ENCODE measurements at places on chromosomes 11 and 22.

- DNase-seq: no peak
These were observed 56.4 kb downstream of the MN1 start for GRCh38 chr22:27745154-27745553.

- DNase-seq: no peak
These were observed 183.4 kb downstream of the BCR start for GRCh38 chr22:23363683-23364082.

DNA sequence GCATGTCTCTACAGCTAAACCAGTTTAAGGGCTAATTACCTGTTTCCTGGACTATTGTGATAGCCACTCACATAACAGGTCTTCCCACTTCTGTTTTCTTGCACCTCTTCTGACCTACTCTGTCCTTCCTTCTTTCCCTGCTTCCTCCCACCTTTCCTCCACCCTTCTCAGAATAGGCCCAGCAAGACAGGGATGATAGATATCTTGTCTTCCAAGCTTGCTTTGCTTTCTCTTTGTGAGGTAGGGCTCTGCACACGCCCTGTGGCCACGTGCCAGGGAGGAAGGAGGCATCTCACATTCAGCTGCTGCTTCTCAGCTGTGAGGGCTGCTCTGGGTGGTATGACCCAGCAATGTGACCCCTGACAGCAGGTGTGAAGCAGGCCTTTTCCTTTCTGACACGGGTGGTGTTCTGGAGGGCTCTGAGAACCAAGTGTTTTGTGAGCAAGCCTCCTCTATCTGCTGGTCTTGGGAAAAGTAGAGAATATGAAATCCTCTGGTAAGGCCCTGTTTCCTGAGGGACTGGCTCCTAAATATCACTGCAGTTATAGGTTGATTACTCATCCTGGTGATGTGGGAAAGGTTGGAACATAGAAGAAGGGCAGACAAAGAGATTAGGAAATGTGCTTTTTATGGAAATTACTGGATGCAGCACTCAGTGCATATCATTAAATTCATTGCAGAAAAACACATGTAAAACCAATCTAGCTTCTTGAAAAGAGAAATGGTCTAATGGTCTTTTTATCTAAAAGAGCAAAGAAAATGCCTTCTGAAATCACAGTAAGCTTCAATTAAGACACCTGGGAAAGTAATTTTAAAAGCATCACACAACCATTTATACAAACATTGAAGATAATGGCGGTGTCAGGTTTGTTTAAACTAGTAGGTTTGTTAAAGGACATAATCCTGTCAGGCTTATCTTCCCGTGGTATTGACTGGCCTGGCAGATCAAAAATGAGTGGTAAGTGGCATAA lies 8.5 kb downstream of the AMOTL1 start:
- DNase-seq: peak; percentile 46

DNA sequence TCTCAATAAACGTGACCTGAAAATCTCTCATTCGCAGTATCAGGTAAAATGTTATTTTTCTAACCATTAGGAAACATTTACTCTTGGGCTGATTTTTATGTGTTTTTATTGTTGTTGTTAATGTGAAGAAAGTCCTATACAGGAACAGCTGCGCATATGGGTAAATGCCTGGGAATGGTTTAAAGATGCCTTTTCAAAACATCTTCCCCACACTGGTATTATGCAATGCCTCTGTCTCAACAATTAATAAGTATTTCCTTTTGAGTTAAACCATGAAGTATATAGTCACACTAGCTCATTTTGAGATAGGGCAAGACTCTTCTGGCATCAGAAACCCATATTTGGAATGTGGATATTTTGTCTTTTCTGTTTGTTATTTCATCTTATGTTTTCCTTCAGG lies 13.7 kb upstream of the LIN7C start:
- DNase-seq: no peak

GRCh38 chr22:21703684-21704316 lies 31.8 kb downstream of the YPEL1 start:
- DNase-seq: no peak

GRCh38 chr22:31347251-31348008 lies 1.3 kb upstream of the PATZ1 start:
- peak; percentile 50 for DNase-seq

All from NCI-H226 (cell line).